ENCODE measurements at places on chromosomes 1 and 21.

- no peak for DNase-seq
These were observed 8.3 kb downstream of the IL24 start for GRCh38 chr1:206905295-206906164.

DNA sequence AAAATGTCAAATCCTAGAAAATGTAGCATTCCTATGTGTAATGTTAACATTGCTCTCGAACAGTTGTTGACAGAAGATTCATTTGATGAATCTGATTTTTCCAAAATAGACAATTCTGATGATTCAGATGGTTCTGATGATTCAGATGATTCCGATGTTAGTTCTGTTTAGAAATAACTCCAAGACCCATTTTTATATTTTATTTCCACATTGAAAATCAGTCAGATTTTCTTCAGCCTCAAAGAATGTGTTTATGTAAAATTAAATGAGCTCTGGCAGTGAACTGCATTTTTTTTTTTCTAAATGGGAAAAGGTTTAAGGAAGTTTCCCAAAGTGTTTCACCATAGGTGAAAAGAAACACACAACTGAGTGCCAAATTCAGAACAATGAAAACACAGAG, 136.5 kb downstream of the TSEN15 start:
- no peak for DNase-seq

DNA sequence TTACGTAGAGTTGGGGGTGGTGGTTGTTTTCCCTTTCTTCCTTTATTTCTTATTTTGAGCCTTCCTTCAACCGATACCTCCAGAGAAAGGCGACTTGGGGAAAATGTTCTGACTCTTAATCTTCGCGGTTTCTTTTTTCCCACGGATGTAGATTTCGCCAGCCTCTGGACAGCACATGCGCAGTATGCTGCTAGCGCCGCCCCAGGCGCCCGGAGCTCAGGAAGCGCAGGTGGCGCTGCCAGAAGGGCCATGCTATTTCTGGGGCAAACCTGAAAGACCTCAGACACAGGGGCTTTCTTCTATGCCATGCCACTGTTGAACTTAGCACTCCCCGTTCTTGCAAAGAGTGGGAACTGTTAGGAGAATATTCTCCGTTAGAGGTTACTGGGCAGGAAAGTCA, 392.1 kb downstream of the KIF26B start:
- no peak for DNase-seq

DNA sequence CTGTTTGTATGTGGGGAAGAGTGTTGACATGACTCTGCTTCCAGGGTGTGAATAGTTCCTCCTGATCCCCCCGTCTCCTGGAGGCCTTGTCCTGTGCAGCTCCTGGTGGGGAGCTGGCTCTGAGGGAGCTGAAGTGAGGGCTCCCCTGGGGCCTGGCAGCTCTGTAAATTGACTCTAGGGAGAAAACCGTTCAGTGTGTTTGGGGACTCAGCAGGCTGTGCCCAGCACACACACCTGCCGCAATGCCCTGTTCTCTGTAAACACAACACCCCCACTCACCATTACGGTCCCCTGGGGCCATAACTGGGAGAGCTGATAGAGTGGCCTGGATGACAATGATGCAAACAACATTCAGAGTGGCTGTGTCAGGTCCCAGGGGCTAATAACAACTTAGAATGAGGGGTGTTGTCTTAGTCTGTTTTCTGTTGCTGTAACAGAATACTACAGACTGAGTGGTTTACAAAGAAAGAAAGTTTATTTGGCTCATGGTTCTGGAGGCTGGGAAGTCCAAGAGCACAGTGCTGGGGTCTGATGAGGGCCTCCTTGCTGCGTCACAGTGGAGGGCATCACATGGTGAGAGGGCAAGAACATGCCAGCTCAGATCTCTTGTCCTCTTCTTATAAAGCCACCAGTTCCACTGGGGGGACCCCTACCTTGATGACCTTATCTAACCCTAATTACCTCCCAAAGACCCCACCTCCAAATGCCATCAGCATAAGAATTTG, 15.3 kb downstream of the ADORA1 start:
- no peak for DNase-seq

DNA sequence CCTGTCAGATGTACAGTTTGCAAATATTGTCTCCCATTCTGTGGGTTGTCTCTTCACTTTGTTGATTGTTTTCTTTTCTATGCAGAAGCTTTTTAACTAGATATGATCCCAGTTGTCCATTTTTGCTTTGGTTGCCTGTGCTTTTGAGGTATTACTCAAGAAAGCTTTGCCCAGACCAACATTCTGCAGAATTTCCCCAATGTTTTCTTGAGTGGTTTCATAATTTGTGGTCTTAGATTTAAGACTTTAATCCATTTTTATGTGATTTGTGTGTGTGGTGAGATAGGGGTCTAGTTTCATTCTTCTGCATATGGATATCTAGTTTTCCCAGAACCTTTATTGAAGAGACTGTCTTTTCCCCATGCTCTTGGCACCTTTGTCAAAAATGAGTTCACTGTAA, 116.9 kb downstream of the DUSP10 start:
- no peak for DNase-seq

DNA sequence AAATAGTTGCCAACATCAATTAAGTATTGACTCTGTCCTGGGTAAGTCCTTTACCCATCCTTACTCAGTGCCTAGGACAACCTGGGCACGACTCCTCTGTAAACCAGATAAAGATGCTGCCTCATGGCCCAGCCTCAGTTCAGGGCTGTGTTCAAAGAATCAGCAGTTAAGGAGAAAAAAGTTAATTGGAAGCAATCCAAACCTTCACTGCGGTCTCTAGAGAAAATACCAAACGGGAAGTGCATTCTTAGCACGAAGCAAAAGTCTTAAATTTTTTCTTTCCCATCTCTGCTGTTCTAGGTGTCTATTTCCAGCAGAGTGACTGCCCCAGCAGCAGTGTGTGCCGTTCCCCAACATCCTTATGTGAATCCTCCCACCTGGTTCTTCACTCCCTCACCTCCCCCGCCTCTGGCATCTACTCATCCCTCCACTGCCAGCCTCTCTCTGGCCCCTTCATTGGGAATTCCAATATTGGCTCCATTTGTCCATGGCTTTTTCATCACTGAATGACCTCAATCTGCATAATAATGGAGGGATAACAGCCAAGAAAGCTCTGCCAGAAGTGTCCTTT, 23.2 kb downstream of the KANK4 start:
- peak; percentile 21 for DNase-seq

- no peak for DNase-seq
These were observed 739.7 kb downstream of the LTN1 start for GRCh38 chr21:28252928-28253327.

DNA sequence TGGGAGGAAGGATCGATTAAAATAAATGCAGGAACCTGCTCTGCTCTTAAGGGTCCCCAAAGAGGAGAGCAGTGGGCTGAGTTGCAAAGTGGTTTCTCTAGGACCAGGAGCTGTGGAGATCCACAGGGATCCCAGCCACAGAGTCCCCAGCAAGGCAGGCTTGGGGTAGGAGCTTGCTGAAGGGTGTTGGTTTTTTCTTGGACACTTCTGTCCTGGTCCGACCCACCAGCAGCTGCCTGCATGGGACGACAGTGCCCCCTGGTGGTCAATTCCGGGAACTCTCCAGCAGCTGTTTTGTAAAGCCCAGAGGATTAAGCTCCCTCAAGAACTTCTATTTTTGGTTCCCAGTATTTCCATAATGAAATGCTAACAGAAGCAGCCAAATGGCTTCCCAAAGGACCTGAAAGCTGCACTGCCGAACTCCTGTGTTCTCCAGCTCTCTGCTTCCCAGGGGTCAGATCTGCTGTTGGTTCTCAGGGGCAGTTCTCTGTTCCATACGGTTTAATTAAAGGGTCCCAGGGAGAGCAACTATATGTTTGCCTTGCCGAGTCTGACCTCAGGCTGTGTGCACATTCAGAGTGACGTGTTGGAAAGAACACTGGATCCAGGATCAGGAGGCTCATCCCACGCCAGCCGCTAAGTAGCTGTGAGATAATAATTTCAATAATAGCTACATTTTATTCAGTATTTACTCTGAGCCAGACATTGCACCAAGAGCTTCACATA, 23.2 kb downstream of the NENF start:
- peak; percentile 45 for DNase-seq

- no peak for DNase-seq
These were observed 35.8 kb upstream of the PLXNA2 start for GRCh38 chr1:208279826-208280588.

DNA sequence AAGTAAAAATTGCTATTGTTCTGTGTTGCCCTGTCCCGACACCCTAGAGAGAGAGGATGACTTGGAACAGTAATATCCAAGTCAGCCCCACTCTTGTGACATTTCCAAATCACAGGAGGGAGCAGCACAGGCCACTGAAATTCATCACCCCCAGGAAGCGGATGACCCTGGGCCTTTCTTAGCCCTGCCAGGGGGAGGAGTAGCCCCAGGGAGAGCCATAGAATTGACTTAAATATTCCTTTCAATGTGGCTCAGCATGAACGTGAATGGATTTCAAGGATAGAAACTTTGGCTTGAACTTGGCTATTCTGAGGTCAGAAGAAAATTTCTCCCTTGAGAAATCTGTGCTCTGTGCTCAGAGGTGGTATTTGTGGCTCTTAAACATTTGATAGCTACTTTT, 80.6 kb downstream of the CENPF start:
- no peak for DNase-seq

Measured in AML-193 (cell line).